ENCODE measurements at places on chromosomes 3 and 15. TPM values are rescaled to one million over a fixed set of nuclear protein-coding genes. Genes with fewer than 3 reads are reported as not detected.

The ZNF80 gene
- total RNA-seq: not detected

The ITGB5 gene
- total RNA-seq: 435 TPM

The LRTM1 gene
- 0.49 TPM for total RNA-seq

The FBN1 gene
- total RNA-seq: 697 TPM

The TMC3 gene
- not detected for total RNA-seq

The CTXN2 gene
- total RNA-seq: not detected

The NLGN1 gene
- 10.9 TPM for total RNA-seq

The TMCO5A gene
- not detected for total RNA-seq

The ZBBX gene
- not detected for total RNA-seq

The STAB1 gene
- total RNA-seq: 0.73 TPM

The CAPN7 gene
- 60.7 TPM for total RNA-seq

The PRSS50 gene
- not detected for total RNA-seq

The NR1I2 gene
- not detected for total RNA-seq
